ENCODE measurements at places on chromosomes 4 and X. TPM values are rescaled to one million over a fixed set of nuclear protein-coding genes. Genes with fewer than 3 reads are reported as not detected.

Gene PAGE5
- total RNA-seq, result not detected

Gene TLR2
- total RNA-seq, result 0.47 TPM

Gene HSFX3
- total RNA-seq, result 0.32 TPM

Gene ADAM29
- total RNA-seq, result not detected

Gene GAGE12H
- total RNA-seq, result not detected

Gene CT55
- total RNA-seq, result not detected

Gene UGT2A1
- total RNA-seq, result not detected

Gene CACNA1F
- total RNA-seq, result not detected

Gene GDI1
- total RNA-seq, result 125 TPM

Gene TBX22
- not detected for total RNA-seq

Gene TMEM144
- total RNA-seq, result 11.7 TPM

Gene XG
- total RNA-seq, result 1.5 TPM

Gene FAM53A
- 26.7 TPM for total RNA-seq

Gene GAGE12E
- total RNA-seq, result not detected

Gene CXXC4
- total RNA-seq, result 0.11 TPM

Gene SERPINA7
- not detected for total RNA-seq

Gene RAB9B
- total RNA-seq, result 2.1 TPM

Gene NUDT10
- 0.42 TPM for total RNA-seq

Gene TBC1D8B
- total RNA-seq, result 5.6 TPM

Gene TEX11
- total RNA-seq, result not detected

Gene CPE
- 3.2 TPM for total RNA-seq

Gene LNX1
- total RNA-seq, result 35.3 TPM

Gene UCP1
- total RNA-seq, result not detected

Gene DGAT2L6
- not detected for total RNA-seq

Gene RTL3
- total RNA-seq, result 1.3 TPM

Gene PDCL2
- total RNA-seq, result not detected

Gene USP27X
- 0.99 TPM for total RNA-seq

Gene SGMS2
- total RNA-seq, result 103 TPM

Gene TBC1D1
- 194 TPM for total RNA-seq

Measured in myocyte (in vitro differentiated cells).